ENCODE measurements at places on chromosomes 12 and 14.

DNA sequence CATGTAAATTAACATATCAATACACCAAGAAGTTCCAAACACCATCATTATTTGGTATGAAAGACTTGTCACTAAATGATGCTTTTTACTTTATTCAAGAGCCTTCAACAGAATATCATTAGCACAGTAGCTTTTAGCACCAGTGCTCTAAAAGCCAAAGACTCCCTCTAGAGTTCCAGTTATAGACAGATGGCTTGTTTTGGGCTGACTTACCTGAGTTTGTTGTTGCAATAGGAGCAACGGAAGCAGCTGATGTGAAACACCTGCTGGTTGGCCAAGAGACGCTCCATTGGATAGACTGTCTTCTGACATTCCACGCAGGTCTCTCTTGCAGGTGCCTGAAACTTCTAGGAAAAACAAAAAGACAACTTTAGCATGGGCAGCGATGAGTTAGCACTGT, 14.5 kb upstream of the CERS5 start:
- no peak for DNase-seq

DNA sequence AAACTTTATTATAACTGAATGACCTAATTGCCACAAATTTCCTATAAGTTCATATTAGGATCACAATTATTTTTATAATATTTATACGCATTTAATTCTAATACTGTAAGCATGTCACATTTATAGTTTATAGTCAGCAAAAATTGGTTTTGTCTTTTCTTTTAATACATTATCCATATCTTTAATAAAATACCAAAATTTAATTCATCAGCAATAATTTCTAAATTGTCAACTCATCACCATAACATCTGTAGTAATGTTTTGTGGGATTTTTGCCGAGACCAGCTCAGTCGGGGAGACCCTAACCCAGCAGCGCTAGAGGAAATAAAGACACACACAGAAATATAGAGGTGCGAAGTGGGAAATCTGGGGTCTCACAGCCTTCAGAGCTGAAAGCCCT, 254.2 kb downstream of the KIF21A start:
- DNase-seq: no peak

DNA sequence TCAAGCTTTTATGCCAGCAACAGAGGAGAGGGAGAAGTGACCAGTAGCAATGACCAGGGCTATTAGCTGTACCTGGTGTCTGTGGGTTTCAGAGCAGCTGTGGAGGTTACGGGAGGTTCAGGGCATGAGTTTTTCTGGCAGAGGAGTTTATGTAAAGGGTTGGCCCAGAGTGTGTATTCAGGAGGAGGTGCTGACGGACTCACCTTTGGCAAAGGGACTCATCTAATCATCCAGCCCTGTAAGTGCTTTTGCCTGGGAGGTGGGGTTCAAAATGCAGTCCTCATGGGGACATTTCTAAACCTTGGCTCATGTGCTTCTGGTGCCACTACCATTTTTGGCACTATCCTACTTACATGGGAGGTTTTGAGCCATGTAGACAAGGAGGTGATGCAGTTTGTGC, 95.3 kb downstream of the DAD1 start:
- no peak for DNase-seq

DNA sequence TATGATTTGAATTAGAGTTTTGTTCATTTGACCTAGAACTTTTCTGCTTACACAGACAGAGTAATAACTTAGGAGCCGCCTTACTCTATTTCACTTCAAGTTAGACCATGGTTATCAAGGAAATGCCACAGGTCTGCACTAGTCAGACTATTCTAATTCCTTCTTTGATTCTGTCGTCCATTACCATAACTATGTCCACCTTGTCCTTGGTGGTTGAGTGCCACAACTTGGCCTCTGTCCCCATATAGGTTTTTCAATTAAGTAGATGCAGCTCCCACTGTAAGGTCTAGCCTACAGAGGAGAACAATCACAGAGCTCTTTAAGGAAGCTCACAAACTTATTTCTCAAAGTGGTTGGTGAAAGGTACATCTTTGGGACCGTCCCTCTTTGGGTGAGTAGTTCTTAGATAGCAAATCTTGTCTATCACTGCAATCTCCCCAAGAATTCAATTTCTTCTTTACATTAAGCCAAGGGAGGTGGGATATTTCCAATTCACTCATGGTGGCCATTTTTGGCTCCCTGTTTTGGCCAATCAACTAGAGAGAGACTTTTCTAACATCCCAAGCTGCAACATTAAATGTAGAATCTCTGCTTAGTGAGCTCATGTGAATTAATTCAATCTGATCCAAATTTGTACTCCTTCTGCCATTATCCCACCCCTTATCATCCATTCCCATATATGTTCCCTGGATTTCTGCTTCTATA, 434.6 kb downstream of the ADAMTS20 start:
- no peak for DNase-seq

DNA sequence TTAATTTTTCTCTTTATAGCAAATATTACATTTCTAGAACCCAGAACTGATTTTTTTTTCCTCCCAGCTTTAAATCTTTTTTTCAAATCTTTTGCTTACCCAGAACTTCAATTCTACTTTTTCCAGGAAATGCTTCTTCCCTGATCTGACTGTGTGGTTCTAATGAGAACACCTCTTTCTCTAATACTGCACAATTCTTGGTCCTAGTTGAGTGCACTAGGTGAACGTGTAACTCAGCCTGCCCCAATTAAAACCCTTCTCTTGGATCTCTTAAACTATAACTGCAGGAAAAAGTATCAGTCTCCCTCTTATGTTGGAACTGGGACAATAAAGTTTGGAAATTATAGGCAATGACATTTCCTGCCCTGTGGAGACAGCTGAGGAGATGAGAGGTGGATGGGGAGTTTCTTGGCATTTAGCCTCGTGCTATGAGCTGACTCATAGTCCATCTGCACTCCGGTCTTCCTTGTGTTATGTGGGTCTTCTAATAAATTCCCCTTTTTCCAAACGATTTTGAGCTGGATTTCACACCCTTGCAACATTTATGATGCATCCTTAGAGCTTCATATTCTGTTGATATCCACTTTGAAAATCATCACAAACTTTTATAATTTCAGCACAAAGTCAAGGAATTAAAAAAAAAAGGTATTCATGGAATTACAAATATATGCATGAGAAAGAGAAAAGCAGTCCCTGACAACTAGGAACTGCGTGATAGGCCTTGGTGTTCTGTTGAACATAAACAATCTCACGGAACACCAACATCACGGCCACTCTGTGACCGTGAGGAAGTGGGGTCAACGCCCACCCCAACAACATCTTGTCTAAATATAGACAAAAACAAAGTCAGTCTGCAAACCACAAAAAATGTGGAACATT, 52.4 kb downstream of the BRMS1L start:
- peak; percentile 10 for DNase-seq

DNA sequence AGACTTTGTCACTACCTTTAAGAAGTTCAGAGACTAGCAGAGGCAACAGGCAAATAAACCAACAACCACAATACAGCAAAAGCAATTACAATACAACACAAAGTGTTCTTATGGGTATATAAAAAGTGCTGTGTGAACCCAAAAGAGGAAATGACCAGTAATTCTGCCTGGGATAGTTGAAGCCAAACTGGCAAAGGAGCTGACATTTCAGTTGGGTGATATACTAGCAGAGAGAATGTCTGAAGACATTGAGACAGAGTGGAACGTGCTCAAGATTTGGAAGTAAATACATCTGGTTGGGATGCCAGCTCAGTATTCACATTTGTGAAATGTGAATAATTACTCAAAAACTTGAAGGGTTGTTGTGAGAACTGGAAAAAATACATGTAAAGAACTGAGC, 80.6 kb upstream of the GTF2A1 start:
- DNase-seq: no peak

GRCh38 chr12:67193704-67194103, 75.5 kb upstream of the CAND1 start:
- DNase-seq: peak; percentile 60

GRCh38 chr14:75579338-75579864, 981 bp downstream of the FLVCR2 start:
- no peak for DNase-seq

- DNase-seq: no peak
Observed at GRCh38 chr12:93373961-93374656, 3.6 kb upstream of the NUDT4 start.

DNA sequence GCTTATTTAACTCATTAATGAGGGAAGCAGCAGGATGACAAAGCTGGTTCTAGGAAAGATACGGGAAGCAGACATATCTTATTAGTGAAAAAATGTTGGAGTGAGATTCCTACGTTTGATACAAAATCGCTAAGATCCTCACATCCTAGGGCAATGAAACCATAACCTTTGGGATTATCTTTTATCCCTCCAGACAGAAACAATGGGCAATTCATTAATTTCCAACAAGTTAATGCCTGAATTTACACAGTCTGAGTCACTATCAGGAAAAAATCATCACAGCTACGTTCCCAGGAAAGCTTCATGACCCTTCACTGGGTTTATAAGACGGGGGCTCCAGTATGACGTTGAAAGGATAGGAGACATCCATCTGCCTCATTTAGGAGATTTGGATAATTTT, 45.0 kb downstream of the SLC24A4 start:
- no peak for DNase-seq

GRCh38 chr12:8960176-8960575, 10.7 kb upstream of the M6PR start:
- no peak for DNase-seq

DNA sequence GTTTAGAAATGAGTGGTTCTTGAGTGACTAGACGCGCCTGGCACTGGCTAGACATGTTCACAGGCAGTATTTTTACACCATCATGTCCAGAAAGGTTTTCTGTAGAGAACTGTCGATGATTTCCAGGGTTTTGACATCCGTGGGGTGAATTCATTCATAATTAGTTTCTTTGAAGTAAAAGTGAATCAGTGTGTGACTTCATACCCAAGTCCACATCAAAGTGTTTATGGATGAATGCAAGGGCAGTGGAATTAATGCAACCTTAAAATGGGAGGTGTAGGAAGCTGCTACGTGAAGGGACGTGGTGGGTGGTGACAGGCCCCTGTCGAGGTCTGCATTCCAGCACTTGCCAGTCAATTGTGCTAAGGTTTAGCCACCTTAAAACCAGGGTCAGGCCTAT, 38.4 kb upstream of the ELK3 start:
- DNase-seq: no peak

- DNase-seq: peak; percentile 36
Observed at GRCh38 chr12:32285489-32285888, 113.9 kb upstream of the FGD4 start.

GRCh38 chr12:76176940-76177339, 92.5 kb upstream of the NAP1L1 start:
- DNase-seq: no peak

DNA sequence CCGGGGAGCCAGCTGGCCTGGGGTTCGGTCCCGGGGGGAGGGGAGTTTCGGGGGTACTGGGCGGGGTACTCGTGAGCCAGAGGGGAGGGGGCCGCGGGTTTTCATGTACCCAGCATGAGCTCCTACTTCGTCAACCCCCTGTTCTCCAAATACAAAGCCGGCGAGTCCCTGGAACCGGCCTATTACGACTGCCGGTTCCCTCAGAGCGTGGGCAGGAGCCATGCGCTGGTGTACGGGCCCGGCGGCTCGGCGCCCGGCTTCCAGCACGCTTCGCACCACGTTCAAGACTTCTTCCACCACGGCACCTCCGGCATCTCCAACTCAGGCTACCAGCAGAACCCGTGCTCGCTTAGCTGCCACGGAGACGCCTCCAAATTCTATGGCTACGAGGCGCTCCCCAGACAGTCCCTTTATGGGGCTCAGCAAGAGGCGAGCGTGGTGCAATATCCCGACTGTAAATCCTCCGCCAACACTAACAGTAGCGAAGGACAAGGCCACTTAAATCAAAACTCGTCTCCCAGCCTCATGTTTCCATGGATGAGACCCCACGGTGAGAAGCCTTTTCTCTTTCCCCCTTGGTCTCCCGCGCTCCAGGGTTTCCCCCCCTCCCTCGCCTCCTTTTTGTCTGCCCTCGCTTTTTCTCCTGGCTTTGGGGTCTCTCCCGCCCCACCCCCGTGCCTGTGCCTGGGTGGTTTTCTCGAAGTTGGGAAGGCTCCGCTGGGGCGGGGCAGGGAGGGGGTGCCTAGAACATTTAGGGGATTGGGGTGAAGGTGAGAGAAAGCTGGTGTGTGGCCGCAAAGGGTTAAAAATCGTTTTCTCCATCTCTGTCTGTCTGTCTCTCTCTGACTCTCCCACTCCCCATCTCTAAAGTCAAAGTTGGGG, 627 bp downstream of the HOXC8 start:
- no peak for DNase-seq

GRCh38 chr14:95649230-95649629, 37.0 kb upstream of the TCL1B start:
- no peak for DNase-seq

DNA sequence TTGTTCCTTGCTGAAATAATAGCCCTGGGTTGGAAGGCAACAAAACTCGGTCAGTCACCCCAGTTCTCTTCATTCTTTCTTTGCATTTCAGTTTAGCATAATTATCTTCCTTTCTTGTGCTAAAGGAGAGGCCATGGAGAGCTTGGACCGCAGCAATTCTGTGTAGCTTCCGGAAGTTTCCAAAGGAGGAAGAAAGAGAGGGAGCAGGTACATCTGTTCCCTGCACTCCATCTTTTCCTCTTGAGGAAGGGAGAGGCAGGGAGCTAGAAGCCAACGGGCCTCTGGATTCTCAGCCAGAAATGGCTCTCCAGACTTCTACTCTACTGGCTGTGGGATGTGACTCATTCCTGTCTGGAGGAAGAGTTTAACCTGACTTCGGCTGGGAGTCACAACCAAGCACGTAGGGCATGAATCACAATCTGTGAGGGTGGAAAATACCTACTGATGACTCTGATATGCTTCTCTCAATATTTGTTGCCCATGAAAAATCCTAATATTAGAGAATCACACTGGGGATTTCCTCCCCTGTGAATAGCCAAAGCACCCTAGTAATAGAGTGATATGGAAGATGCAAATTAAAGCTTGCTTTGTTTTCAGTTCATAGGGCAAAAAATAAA, 17.0 kb downstream of the ANO6 start:
- peak; percentile 49 for DNase-seq

GRCh38 chr12:74620921-74621320, 83.3 kb downstream of the ATXN7L3B start:
- no peak for DNase-seq

GRCh38 chr14:102583726-102584125, 8.7 kb upstream of the RCOR1 start:
- DNase-seq: no peak

GRCh38 chr14:94545131-94545841, 16.0 kb upstream of the SERPINA4 start:
- peak; percentile 38 for DNase-seq

- no peak for DNase-seq
Observed at GRCh38 chr14:77177702-77178101, 3.9 kb upstream of the TMEM63C start.

DNA sequence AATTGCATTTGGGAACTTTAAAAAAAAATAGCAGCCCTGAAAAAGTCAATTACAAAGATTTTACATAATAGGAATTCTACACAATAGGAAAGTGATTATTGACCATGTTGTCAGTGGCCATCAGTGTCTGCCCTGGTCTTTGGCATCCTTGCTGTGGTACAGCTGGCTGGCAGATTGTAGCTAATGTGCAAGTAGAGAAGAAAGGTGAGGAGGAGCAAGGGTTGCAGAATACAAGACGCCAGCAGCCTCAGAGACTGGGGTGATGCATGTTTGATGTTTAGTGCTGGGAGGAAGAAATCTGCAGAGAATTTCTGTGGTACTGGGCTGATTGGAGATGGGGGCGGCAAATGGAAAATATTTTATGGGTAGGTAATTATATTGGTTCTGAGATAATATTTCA, 322.9 kb downstream of the TMEM117 start:
- DNase-seq: no peak

GRCh38 chr12:65637774-65638173, 186.5 kb upstream of the HMGA2 start:
- no peak for DNase-seq

Data from iPS-NIHi11 (cell line).